AG08395 (cell line): ENCODE measurements at places on chromosomes 16 and 17.

DNA sequence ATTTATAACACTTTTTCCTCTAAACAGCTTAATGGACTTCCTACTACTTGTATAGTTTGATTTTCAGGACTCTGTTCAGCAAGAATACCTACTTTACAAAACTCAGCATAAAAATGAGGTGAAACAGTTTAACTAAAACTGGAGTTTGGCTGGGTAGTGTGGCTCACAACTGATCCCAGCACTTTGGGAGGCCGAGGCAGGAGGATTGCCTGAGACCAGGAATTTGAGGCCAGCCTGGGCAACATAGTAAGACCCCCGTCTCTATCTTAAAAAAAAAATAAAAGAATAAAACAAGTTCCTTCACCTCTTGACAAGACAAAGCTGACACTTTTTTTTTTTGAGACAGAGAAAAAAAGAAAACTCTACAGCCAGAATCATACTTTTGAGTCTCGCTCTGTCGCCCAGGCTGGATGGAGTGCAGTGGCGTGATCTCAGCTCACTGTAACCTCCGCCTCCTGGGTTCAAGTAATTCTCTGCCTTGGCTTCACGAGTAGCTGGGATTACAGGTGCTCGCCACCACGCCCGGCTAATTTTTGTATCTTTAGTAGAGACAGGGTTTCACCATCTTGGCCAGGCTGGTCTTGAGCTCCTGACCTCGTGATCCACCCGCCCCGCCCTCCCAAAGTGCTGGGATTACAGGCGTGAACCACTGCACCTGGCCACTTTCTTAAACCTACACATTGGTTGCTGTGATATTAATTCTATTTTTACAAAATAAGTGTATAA lies 2.6 kb downstream of the PDF start:
- no peak for DNase-seq

DNA sequence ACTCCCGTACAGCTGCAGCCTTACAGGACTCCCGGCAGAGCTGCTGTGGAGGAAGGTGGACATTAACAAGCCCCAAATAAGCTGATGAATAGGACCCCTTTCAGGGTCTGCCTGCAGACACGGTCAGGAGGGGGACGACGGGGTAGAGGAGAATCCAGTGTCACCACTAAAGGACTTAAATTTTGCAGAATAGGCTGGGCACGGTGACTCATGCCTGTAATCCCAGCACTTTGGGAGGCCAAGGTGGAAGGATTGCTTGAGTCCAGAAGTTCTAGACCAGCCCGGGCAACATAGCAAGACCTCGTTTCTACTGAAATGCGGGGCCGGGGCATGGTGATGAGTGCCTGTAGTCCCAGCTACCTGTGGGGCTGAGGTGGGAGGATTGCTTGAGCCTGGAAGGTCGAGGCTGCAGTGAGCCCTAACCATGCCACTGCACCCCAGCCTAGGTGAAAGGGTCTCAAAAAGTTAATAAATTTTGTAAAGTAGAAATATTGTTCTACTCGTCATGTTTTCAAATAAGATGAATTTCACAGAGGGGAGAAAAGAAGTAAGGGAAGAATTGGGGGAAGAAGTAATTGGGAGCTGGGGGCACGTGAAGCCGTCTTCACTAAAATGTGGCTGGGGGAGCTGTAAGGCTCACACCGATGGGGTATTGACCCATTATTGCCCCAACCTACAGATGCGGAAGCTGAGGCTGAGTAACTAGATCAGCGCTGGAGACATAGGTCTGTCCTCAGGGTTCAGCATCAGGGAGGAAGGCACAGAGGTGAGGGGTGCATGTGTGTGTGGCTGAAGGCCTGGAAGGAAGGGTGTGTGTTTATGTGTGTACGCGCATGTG lies 4.7 kb downstream of the LITAFD start:
- DNase-seq, result no peak

GRCh38 chr17:78114831-78115723 lies 13.5 kb downstream of the TMC6 start:
- no peak for DNase-seq

GRCh38 chr16:24991349-24991748 lies 23.8 kb downstream of the ARHGAP17 start:
- no peak for DNase-seq

- DNase-seq, result no peak
Observed at GRCh38 chr16:20302389-20302788, 24.9 kb downstream of the GP2 start.

- DNase-seq, result no peak
Observed at GRCh38 chr17:81740395-81740961, 28.4 kb downstream of the SLC25A10 start.
